Cardiac fibroblast (primary cell): ENCODE measurements at places on chromosomes 2 and 18.

DNA sequence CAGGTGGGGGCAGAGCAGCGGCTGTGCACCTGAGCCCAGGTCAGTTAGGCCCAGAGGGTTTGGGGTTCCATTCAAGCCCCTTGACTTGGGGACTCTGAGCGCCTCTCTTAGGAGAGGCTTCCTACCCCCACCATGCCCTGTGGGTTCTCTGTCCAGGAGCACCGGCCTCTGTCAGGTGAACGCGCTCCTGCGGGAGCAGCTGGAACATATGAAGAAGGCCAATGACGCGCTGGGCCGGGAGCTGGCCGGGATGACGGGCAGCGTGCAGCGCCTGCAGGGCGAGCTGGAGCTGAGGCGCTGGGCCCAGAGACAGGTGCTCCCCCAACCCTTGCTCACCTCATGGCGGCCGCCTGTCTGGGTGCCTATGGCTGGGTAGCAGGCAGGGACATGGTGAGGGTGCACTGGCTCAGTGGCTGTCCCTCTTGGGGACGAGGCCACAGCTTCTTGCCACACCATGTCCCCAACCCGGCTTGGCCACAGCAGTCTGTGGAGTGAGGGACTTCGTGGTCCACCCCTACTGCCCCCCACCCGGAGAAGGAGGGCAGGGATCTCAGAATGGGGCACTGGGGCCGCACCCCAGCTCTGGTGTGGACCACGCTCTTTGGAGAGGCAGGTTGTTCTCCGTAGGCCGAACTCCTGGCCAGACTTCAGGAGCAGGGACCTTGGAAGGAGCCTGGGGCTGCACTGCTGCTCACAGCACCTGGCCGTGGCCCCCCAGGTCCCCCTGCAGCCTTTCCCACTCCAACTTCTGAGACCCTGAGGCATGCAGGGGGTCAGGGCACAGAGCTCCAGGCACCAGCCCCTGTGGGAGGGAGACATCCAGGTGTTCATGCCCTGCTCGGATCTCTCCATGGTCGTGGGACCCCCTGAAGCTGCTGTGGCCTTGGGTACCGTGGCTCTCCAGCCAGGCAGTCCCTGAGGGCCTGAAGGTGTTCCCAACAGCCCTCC is 19.7 kb downstream of the CROCC2 start:
- DNase-seq: no peak

- no peak for DNase-seq
Measured at GRCh38 chr2:213544940-213545339, 260.7 kb downstream of the SPAG16 start.

DNA sequence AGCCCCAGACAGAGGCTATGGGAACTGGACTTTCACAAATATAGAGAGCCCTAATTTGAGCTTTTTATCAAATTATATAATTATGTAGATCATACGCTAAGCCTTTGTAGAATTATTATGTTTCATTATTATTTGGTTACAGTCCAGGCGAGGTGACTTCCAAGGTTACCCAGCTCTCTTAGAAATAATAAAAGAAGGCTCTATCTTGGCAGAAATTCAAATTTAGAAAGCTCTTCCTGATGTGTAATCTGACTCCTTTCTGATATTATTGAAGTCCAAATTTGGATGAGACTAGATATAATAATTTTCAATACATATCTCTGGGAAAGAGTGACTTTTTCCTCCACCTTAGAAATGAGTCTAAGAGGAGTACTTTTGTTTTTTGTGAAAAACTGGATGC is 4.8 kb upstream of the SLC38A11 start:
- no peak for DNase-seq

- no peak for DNase-seq
Measured at GRCh38 chr2:199784512-199784911, 66.5 kb downstream of the FTCDNL1 start.

DNA sequence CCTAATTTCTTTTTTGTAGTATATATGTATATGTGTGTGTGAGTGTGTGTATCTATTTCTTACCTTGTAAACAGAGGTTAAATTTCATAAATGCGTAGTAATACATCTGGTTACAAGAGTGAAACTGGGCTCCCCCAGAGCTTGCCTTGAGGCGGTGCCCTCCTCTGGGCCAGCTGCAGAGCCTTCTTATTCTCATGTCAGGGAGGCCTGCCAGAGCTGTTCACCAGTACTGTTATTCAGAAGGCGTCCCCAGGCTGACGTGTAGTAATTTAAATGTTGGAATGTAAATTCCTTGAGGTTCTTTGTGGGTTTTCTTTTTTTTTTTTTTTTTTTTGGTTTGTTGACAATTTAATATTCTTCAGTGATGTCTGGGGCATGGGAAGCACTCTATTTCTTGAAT is 11.2 kb downstream of the COPS8 start:
- DNase-seq: peak; percentile 88

GRCh38 chr2:180472133-180472532 is 465.0 kb upstream of the CWC22 start:
- peak; percentile 2 for DNase-seq

DNA sequence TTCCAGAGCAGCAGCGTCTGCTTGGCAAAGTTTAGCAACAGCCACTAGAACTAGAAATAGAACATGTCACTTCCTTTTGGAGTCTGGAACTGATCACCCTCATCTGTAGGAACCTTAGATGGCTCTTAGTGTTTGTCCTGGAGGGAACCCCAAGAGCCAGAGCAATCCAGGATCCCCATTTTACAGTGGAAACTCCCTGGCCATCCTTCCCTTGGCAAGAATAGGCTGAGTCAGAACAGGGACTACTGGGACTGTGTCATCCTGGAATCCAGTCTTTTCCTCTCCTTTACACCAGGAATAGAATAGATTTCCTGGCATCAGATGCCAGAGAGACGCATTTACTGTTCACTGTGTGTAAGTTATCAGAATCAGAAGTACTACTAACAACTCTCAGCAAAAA is 33.2 kb upstream of the GRHL1 start:
- peak; percentile 38 for DNase-seq

DNA sequence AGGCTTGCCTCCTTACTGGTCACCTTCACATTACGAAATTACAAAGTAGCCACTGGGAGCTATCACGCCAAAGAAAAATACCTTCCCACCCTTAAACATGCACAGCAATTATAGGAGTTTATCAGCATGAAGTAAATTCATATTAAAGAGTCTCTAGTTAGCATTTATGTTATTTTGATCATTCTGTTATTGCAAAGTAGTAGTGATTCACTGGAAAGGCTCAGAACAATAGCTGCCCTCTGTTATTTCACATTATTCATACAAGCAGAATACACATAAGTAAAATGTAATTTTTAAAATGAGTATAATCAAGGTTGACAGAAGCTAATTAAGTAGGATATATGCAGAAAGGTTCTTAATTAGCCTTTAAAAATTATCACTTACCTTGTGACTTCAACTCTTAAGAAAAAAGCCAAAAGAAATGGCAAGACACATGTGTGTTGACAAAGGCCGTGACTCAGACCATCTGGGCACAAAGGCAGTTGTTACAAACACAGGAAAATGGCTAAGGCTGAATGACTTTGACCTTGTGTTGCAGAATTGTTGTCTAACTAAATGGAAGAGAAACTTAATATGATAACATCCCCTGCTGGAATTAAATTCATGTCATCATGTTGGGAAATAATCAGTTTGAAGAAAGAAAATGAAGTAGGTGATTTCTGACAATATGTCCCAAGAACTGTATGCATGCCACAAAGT is 108.3 kb downstream of the ARL6IP6 start:
- DNase-seq: peak; percentile 48

DNA sequence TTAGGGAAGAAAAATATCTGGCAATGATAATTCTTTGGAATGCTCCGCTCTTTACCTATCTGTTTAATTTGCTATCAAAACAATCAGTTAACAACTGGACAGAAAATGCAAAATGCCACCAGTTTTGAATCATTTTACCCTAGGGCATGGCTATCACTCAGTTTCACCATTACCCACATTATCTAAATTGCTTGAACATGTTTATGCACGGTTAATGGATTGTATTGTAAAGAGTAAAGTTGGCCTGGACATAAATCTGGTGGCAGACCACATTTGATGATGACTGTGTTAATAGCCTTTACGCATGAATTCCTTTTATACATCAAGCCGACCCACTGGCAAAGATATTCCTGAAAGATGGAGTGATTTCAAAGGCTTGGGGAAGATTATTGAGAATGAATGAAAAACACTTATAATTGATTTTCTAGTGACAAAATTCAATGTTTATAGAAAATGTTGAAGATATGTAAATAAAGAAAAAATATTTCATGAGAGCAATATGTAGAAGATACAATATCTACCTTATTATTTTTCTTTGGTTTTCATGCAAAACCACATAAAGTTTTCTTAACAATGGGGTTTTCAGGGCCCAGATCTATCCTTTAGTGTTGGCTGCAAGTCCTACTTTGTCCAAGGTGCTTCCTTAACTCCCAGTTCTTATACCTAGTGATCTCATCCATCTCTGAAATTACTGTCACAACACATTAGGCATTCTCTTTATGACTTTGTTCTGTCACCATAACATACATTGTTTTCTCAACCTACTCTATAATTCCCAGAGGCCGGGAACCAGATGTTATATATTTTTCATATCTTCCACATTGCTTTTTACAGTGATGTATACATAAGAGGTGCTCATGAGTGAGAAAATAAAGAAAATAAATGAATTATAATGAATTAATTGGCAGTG is 265.1 kb downstream of the RIT2 start:
- no peak for DNase-seq

DNA sequence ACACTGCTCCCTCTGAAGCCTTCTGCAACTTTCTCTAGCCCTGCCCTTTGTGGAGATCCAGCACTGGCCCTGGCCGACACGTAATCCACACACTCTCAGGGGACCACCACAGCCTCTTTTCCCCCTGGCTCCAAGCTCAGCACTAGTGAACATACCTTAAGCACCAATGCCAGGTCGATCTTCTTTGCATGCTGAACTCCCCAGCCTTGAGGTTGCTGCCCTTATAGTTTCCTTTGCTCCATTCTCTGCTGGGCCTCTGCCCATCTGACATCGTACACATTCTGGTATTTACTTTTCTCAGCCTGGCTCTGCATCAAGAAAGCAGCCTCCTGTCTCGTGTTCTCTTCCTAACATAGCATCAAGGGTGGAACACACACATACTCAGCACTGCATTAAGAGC is 361.5 kb downstream of the LPIN1 start:
- DNase-seq: peak; percentile 64

- no peak for DNase-seq
Measured at GRCh38 chr2:158772306-158773078, 22.6 kb upstream of the DAPL1 start.

GRCh38 chr2:135762022-135762421 is 20.4 kb downstream of the UBXN4 start:
- no peak for DNase-seq

DNA sequence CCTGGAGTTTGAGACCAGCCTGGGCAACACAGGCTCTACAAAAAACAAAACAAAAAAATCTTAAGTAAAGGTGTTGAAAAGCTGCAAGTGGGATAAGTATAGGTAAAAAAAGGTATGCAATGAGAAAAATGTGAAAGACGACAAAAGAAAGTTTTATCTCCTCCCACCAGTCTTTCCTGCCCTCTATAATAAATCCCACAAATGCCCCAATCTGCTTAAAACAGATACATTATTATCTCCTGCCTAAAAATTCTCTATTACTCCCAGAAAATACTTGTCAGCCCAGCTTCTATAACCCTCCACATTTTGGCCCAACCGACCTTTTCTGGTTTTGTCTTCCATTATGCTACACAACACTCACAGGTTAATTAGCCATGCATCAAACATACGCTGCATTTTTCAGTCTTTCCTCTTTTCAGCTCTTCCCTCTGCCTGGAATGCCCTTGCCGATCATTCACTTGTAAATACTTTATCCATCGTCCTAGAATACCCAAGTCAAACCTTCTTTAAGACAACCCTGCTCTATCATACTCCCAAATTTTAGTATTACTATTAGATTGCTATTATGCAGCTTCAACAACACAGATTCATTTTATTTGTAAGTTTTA is 10.8 kb downstream of the ASXL2 start:
- no peak for DNase-seq

GRCh38 chr2:40741532-40741931 is 289.6 kb upstream of the SLC8A1 start:
- no peak for DNase-seq

- DNase-seq: no peak
Measured at GRCh38 chr2:68837861-68838341, 33.3 kb downstream of the BMP10 start.

GRCh38 chr18:61108706-61109105 is 224.5 kb upstream of the CDH20 start:
- no peak for DNase-seq

DNA sequence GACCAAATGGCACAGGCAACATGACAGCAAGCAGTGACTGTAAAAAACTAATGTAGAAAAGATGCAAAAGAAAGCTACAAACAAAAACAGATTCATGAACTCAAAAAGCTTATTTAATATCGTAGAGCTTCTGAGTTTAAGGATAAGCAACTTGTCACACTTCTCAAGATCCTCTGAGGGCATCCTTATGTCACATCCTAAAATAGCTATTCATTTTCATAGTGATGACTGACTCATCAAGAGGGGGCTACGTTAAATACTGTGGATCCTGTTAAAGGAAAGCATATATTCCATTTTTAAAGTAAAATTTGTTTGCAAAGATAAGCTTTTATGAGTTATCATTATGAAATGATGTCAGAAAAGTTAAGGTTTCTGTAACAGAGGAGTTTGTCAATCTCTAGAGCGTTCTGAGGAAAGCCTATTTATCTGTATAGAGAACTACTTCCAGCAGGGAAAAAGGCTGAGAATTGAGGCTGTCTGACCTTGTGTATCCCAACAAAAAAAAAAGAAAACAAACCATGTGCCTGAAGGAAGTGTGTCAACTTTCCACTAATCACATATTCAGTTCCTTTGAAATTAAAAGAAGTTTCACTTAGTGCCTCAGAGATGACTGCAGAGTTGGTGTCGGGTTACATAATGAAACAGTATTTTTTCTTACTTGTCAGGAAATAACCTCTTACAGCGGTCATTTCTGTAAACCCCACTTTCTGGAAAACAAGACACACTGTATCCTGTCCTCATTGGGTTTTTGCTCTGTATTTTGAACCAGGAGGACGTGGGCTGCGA is 115.5 kb downstream of the ESCO1 start:
- peak; percentile 34 for DNase-seq

DNA sequence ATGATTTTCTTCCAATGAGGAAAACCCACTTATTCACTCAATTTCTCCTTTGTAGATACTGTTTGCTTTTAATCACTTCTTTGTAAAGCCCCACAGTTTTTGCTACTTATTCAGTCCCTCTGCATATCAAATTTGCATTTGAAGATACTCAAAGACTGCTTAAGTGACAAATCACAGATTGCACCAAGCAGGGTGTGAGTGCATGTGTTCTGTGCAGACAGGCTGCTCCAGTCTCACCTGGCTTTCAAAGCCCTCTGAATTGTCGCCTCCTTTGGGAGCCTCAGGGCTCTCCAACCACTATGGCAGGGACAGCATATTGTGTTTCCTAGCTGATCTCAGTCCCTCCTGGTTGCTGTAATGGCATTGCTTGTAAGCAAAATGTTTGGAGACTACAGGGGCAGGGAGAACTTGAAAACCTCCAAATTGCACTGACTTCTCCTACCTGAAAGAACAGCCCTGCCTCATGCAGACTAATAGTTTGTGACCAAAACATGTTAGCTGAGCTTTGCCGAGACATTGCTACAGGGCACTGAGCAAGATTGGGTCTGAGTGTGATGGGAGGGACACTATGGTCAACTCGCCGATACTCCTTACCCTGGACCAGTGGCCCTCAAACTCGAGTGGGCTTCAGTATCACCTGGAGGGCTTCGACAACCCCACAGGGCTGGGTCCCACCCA is 96.8 kb downstream of the POLE4 start:
- DNase-seq: no peak

- DNase-seq: peak; percentile 44
Measured at GRCh38 chr2:25294573-25295462, 46.9 kb downstream of the DNMT3A start.

- no peak for DNase-seq
Measured at GRCh38 chr18:45342166-45342565, 273.1 kb upstream of the SLC14A2 start.
